Stimulated activated CD8-positive, alpha-beta memory T cell treated with anti-CD3 and anti-CD28 coated beads, Interleukin-4, amount 100 ng/mL, for 1 hour (primary cell): ENCODE measurements at places on chromosomes 7 and 10.

DNA sequence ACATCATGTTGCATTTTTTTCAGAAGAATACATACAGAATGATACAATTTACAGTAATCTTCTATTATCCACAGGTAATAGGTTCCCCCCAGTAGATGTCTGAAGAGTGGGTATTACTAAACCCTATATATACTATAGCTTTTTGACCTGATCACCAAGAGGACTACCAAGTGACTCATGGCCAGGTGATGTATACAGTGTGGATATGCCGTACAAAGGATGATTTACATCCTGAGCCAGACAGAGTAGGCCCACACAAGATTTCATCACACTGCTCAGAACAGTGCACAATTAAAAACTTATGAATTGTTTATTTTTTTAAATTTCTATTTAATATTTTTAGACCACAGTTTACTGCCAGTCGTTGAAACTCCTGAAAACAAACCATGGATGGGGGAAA, 70.6 kb downstream of the STEAP1B start:
- DNase-seq, result no peak

GRCh38 chr10:18406136-18406535, 245.3 kb downstream of the NSUN6 start:
- no peak for DNase-seq

- DNase-seq, result no peak
Observed at GRCh38 chr7:19999681-20000080, 217.5 kb downstream of the MACC1 start.

DNA sequence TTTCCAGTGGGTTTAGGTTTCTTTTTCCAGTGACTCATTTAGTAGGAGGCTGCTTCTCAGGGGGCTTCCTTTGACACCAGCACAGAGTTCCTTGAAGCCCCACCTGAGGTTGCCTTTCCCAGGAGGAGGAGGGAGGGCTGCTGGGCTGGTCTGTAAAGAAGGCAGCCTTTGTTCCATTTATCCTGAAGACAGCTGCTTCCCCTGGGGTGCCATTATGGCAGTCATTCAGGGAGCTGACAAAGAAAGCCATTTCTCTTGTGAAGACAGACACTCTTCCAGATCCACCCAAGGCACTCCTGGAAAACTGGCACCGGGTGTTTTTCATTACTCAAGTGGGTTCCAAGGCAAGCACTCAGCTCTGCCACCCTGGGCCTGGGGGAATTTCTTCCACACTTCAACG, 54.0 kb downstream of the MTURN start:
- no peak for DNase-seq

- no peak for DNase-seq
Observed at GRCh38 chr10:16477757-16478156, 40.9 kb downstream of the PTER start.

GRCh38 chr10:84256510-84257342, 11.9 kb downstream of the RGR start:
- no peak for DNase-seq

DNA sequence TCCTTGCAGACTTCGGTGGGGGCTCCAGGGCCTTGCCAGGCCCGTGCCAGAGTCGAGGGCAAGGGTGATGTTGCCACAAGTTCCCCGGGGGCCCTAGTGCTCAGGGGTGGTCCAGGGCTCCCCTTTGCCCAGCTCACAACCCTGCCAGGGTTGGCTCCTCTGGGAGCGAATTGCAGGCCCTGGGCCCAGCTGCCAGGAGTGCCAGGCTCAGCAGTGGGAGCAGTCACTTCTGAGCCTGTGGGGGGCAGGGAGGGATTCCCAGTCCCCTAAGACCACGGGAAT, 43.8 kb downstream of the TCERG1L start:
- no peak for DNase-seq
